ENCODE measurements at places on chromosomes 2 and 18.

DNA sequence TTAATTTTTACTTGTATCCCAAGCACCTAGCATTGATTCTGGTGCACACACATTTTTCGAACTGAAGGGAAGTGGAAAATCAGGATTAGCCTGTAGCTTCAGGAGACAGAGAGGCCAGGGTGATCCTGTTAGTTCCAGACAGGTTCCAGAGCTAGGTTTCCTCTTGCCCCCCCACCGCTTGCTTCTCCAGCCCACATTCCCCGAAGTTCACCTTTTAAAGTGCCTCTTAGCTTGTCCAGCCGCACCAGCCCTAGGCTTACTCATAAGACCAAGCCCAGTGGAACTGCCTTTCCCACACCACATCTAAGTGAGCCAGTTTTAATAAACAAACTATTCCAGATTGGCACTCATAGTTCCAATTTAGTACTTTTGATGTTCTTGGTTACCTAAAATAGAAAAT is 898.6 kb upstream of the KLHL29 start:
- no peak for DNase-seq

- DNase-seq: peak; percentile 99
These were observed 600.4 kb upstream of the KLHL29 start for GRCh38 chr2:22784566-22784965.

- no peak for DNase-seq
These were observed 55.2 kb upstream of the GYPC start for GRCh38 chr2:126600742-126601141.

GRCh38 chr18:73283032-73283431 is 415.2 kb upstream of the NETO1 start:
- no peak for DNase-seq

GRCh38 chr2:192327576-192327975 is 132.8 kb upstream of the TMEFF2 start:
- DNase-seq: no peak

GRCh38 chr2:37654419-37654818 is 17.0 kb downstream of the CDC42EP3 start:
- no peak for DNase-seq
